ENCODE measurements at places on chromosomes 6 and 20.

DNA sequence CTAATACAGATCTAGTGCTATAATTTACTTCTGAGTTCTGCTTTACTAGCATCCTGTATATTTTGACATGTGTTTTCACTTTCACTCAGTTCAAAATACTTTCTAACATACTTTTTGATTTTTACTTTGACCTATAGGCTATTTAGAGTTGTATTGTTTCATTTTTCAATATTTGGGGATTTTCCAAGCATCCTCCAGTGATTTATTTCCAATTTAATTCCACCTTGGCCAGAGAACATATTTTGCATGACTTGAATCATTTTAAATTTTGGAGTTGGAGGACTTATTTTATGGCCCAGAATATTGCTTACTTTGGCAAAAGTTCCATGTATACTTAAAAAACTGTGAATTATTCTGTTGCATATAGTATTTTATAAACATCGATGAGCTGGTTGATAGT lies 1215.6 kb upstream of the MAP3K7 start:
- DNase-seq, result no peak

GRCh38 chr6:47195011-47195650 lies 114.6 kb downstream of the TNFRSF21 start:
- DNase-seq, result no peak

DNA sequence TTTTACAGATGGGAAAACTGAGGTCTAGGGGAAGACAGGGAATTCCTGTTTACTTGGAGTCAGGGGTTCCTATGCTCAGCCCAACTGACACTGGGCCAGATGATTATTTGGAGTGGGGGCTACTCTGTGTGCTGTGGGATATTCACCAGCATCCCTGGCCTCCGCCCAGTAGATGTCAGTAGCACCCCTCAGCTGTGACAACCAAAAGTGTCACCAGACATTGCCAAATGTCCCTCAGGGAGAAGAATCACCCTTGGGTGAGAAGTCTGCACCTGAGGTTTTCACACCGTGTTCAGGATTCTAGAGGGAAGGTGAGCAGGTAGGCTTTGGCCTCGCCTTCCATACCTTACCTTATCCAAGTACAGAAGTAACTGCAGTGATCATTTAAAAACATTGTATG lies 27.6 kb downstream of the CDH26 start:
- DNase-seq, result no peak

- DNase-seq, result no peak
Measured at GRCh38 chr6:84151669-84152068, 75.8 kb downstream of the CEP162 start.

- DNase-seq, result peak; percentile 94
Measured at GRCh38 chr6:44265007-44265721, at the start of gene NFKBIE. TSS of gene NFKBIE (minus strand) at chr6:44265551. CDS start at chr6:44265346, 205 bp downstream.

DNA sequence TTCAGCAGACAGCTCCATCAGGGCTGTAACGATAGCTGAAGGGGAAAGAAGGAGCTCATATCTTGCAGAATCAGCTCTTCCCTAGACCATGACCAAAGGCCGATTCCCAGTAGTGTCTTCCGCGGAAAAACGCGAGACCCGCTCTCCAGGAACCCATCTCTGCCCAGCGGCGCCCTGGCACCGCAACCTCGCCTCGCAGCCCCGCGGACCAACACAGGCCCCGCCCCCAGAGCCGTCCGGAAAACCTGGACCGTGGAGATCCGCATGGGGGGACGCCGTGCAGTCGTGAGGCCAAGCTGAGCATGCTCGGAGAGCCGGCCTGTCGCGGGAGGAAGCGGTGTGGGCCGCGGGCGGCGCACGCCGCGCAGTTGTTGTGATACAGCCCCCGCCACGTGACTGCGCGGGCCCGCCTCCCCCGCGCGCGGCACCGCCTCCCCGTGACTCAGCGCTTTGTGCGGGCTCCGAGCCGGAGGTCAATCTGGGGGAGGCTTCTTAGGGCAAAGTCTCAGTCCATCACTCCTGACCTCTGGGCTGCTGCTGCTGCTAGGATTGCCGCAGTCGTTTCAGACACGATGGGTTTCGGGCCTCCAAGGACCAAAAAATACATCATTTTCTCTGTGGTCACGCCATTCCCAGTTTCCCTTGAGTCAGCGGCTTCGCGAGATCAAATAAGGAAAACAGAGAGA lies 3.1 kb upstream of the GCLC start:
- DNase-seq, result peak; percentile 89

- no peak for DNase-seq
Measured at GRCh38 chr20:41050361-41051008, 21.9 kb downstream of the TOP1 start.

DNA sequence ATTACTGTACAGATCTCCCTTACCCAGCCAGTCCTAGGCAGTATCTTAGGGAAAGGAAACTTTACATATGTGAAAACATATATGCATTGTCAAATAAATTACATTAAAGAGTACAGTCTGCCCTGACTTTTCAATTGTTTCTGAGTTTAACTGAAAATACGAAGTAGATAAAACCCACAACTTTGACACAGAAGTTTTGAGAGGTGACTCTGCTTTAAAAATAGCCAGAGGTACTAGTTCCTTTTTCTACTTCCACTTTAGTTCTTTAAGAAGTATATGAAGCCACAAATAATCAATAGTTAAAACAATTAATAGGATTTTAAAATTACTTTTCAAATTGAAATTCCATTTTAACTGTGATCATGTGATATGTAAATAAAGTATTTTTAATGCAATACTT lies 62.9 kb downstream of the BMP5 start:
- no peak for DNase-seq

GRCh38 chr6:37985355-37985754 lies 165.8 kb downstream of the ZFAND3 start:
- DNase-seq, result peak; percentile 17

GRCh38 chr20:37781626-37782025 lies 87.8 kb downstream of the CTNNBL1 start:
- DNase-seq, result no peak

DNA sequence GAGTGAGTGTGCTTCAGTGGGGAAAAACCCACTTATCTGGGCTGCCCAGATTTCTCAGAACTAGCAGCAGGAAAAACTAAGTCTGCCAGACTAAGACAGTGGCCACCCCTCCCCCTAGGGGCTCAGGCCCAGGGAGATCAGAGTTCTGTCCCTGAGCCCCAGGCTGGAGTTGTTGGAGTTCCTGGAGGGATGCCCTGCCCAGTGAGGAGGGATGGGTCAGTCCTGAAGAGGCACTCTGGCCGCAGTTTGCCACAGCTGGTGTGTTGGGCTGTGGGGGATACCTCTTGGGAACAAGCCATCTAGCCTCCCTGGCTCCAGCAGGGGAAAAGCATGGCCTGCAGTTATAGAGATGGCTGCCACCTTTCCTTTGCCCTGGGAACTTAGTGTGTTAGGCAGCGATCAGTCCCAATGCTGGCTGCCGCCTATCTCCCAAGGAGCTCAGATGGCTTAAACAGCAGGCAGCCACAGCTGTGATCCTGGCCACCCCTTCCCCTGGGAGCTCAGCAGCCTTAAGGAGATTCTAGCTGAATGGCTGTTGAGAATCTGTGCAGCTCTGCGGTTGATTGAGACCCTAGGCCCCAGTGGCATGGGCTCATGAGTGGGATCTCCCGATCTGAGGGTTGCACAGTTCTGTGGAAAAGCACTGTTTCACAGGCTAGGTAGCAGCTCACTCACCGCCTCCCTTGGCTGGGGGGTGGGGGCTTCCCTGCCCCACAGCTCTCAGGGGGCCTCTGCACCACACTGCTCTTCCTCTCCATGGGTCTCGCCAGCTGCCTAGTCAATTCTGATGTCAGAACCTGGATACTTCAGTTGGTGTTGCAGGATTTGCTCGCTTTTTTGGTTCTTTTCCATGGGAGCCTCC lies 13.2 kb downstream of the SIRPG start:
- DNase-seq, result no peak

GRCh38 chr6:273551-274058 lies 18.7 kb upstream of the DUSP22 start:
- DNase-seq, result no peak

DNA sequence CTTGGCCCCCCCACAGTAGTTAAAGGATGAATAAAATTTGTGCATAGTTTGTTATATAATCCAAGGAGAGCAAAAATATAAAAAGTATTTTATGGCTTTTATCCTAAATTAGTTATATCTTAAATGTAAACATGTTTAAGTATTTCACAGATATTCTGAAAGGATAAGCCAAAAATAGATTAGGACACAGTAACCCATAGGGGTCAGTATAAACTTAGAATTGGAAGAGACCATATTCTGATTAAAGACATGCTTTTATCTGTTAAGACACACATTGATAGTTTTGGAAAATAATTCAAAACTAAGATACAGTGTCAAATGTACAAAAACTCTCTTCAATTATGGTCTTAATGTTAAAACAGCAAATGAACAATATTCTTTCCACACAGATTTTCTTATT lies 4.5 kb upstream of the SERINC1 start:
- no peak for DNase-seq

- DNase-seq, result no peak
Measured at GRCh38 chr6:2047855-2048254, 197.6 kb downstream of the GMDS start.

DNA sequence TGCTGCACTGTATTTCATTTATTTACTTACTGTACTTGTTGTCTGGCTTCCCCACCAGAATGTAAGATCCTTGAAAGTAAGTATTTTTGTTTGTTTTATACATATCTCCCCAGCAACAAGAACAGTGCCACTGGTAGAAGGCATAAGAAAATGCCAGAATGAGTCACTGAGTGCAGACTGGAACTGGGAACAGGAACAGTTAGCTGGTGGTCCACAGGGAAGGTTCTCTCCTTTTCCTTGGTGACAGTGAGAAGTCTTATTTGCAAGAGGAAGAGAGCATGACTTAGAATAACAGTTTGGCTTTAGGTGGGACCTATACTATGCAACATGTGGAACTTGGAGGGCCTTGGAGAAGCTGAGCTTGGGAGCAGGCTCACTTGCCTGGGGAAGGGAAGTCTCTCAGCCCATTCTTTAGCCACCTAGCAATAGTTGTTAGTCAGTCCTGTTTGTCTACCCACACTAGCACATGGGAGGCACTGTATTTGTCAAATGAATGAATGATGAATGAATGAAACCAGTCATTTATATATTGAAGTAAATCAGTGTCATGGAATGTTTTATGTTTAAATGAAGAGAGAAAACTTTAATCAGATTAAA lies 203.5 kb downstream of the KCNQ5 start:
- DNase-seq, result no peak

DNA sequence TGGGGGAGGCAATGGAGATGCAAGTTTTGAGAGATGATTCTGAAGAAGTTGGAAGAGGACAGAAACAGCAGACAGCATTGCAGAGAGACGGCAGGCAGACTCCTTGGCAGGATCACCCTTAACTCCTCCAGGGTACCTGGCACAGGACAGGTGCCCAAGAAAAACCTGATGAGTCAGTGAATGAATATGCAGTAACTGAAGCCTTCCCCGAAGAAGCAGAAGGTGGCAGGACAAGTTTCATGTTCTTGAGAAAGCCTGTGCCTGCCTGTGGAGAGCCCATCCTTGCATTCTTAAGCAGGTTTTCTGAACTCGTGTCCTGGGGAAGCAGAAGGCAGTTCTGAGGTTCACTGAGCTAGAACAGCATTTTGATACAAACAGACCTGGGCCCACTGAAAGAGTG lies 79.6 kb upstream of the SASH1 start:
- DNase-seq, result no peak

DNA sequence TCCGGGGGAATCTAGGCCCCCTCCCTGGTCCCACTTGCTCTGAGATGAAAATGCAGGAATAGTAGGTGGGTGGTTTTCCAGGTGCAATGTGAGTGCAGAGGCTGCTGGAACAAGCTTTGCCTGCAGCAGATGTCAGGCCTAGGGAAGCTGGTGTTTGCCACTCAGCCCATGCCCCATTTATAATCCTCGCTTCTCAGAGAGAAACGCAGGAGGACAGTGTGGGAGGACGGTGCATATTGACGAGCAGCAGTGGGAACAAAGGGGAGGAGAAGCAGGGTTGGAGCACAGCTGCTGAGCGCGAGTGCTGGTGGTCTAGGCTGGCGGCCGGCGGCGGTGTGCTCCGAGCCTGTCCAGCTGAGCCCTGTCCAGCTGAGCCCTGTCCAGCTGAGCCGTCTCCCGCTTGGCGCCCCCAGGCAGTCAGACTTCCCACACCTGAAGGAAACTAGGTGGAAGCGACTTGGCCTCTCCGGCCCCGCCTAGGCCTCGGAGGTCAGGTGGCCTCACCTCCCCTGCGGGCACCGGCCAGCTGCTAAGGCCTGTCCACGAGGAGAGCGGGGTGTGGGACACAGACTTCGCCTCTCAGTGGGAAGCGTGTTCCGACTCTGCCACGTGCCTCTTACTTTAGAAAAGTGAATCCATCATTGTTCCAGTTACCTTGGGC lies 49.7 kb upstream of the FRMD1 start:
- no peak for DNase-seq

DNA sequence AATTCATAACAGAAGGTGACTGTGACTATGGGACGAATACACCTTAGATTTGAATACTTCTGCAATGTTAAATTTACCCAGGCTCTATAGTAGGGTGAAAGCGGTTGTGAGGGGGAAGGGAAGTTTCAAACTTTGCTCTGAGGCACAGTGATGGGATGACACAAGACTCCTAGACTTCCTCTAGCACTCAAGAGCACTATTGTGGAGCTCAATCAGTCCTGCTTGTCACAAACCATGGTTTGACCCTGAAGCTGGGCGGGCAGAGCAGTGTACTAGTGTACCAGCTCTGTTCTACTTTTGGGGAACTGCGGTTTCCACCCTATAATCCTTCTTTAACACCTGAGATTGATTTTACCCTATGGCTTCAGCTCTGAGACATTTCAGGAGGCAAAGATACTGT lies 17.1 kb downstream of the TRIM27 start:
- DNase-seq, result no peak

- no peak for DNase-seq
Measured at GRCh38 chr6:110567957-110568696, 91.7 kb upstream of the SLC22A16 start.

DNA sequence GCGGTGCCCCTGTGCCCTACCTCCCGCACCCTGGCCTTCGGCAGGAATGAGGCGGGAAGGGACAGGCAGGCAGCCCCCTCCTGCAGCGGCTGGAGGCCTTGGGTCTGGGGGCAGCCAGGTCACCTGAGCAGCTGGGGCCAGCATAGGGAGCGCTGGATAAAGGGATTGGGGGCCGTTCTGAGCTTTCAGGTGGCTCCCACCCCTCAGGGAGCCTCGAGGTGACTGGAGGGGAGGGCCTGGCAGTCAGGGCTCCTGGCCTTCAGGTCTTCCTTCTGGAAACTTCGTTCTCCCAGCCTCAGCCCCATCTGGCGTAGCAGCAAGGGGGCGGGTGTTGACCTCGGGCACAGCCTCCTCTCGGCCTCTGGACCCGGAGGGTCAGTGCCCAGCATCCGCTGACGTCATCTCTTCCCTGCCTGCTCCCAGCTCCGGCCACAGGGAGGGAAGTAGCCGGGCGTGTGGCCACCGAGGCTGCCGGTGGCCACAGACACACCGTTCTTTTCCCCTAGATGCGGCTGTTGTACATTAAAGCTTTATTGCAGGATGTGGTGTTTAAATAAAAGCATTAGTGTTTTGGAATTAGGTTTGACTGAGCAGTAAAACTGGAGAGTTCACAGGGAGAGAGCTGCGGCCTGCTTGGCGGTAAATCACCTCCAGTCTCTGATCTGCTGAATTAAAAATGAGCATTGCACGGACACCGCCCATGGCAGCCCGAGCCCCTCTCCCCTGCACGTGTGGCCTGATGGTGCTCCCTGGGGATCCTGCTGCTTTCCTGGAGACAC lies 80.0 kb upstream of the GATA5 start:
- DNase-seq, result no peak
